ENCODE measurements at places on chromosomes 5 and 9.

DNA sequence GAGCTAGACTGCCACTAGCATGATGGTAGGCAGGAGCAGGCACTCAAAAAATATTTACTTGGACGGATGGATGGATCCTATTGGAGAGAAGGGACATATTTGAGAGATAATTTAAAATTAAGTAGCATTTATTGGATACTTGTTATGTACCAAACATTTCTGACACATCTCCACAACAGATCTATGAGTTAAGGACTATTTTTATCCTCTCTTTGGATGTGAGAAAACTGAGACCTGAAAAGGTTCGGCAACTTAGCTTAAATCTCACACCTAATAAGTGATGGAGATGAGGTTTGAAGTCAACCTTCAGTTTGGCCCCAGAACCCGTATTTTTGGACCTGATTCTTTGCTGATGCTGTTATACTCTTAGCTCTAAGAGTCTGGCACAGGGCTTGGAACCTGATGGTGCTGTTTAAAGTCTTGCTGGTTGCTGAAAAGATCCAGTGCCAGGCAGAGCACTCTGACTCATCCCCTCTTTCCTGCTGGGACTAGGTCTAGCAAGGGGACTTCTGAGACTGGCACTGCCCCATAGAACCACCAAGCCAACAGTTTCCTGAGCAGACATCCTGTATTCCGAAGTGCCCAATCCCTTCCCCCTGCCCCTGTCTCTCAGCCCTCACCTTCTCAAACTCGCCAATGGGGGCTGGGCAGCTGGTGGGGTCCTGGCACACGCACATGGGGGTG is 15.6 kb downstream of the SPARC start:
- DNase-seq: no peak

GRCh38 chr9:132894862-132895835 is 16.5 kb downstream of the SPACA9 start:
- DNase-seq: no peak

DNA sequence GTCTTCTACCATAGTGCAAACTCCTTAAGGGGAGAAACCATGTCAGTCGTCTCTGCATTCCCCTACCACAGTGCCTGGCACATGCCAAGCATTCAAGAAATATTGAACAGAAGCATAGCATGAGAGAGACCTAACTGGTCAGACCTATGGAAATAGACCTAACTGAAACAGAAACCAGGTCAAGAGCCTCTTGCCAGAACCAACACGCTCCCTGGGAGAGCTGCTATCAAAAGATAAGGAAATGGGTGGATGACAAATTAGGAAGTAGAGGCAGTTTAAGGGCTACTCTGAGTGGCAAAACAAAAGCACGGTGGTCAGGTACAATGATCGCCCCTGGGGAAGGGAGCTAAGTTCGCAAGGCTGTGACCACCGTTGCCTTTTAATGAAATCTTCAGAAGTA is 66.0 kb upstream of the SMIM15 start:
- DNase-seq: no peak

GRCh38 chr5:139277171-139277570 is 16.4 kb upstream of the MATR3 start:
- DNase-seq: no peak

- DNase-seq: no peak
Observed at GRCh38 chr5:97728920-97729319, 545.9 kb upstream of the RIOK2 start.

DNA sequence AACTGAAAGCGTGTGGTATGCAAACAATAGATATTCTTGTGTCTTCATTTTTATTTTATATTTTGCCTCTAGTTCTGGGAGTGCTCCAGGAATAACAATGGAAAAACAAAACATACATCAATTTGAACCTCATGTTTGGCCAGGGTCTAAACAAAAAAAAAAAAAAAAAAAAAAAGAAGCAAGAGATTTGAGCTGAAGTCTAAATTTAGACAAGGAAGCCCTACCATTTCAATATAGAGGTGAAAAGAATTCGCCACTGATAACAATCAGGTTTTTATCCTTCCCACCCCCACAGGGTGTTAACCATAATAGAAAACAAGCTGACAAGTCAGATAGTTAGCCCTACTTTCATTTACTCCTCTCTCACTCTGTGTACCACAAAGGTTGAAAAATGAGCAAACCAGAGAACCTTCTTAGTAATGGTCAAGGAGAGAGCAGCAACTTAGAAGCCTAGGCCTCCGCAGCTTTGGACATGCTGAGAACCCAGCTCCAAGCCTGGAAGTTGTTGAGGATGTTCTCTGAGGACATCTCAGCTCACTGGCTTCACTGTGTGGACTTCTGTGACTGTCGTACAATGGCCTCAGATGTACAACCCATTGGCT is 118.2 kb upstream of the HMHB1 start:
- DNase-seq: peak; percentile 76

GRCh38 chr9:73042155-73042554 is 89.3 kb upstream of the ALDH1A1 start:
- DNase-seq: no peak

- DNase-seq: no peak
Observed at GRCh38 chr9:28774433-28775235, 1201.4 kb upstream of the C9orf72 start.

- DNase-seq: no peak
Observed at GRCh38 chr5:144774197-144774596, 603.5 kb downstream of the KCTD16 start.

DNA sequence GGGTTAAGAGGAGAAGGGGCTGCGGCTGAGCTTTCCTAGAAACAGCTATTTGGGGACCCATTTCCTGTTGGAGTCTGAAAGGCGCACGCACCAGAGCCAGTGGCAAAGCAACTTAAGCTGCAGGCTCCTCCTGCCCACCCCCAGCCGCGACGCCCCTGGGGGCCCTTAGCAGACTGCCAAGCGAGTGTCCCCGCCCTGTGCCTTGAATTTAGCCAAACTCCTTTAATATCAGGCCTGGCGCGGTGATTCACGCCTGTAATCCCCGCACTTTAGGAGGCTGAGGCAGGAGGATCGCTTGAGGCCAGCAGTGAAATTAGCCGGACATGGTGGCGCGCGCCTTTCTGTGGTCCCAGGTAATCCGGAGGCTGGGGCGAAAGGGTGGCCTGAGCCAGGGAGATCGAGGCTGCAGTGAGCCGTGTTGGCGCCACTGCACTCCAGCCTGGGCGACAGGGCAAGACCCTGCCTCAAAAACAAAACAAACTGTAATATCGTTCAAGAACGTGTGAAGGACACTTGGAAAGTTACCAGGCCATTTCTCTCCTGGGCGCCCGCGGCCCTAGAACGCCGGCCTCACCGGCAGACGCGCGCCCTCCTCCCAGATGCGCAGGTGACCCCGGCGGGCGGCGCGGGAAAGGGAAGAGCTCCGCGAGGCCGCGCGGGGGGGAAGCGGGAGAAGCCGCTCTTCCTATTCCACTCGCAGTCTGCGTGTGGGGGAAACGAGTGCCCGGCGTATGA is 1.0 kb upstream of the F2R start:
- peak; percentile 40 for DNase-seq

GRCh38 chr9:88628114-88628513 is 93.1 kb downstream of the NXNL2 start:
- no peak for DNase-seq

DNA sequence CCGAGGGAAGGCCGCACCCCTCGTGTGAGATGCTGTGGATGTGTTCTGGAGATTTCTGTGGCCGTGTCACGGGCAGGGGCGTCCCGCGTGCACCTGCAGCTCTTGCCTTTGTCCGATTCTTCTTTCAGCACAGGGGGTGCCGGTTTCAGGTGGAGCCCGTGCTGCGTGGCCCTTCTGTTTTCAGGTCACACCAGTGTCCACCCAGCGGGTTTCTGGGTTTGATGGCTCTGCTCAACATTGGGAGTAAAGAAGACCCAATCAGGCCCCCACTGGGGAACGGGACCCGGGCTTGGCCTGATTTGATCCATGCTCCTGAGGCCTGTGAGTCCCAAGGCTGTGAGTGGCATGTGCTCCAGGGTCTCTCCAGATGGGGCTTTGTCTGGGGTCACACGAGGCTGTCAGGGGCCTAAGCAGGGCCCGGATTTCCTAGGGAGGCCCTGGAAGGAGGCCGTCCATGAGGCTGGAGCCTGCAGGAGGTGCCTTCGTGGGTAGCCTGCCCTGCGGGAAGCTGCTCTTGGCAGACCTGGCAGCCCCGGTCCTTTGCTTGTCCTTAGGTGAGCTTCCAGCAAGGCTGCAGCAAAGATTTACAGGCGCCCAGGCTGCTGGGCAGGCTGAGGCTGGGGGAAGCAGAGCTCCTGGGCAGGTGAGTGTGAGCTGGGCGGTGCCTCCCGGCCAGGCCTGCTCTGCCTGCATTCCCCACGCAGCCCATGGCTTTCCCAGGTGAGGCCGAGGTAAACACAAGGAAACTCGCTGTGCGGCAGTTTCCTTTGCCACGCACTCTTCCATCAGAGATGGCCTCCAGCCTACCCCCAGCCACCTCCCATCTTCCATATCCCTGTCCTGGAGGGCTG is 12.8 kb downstream of the MRPL36 start:
- DNase-seq: no peak

DNA sequence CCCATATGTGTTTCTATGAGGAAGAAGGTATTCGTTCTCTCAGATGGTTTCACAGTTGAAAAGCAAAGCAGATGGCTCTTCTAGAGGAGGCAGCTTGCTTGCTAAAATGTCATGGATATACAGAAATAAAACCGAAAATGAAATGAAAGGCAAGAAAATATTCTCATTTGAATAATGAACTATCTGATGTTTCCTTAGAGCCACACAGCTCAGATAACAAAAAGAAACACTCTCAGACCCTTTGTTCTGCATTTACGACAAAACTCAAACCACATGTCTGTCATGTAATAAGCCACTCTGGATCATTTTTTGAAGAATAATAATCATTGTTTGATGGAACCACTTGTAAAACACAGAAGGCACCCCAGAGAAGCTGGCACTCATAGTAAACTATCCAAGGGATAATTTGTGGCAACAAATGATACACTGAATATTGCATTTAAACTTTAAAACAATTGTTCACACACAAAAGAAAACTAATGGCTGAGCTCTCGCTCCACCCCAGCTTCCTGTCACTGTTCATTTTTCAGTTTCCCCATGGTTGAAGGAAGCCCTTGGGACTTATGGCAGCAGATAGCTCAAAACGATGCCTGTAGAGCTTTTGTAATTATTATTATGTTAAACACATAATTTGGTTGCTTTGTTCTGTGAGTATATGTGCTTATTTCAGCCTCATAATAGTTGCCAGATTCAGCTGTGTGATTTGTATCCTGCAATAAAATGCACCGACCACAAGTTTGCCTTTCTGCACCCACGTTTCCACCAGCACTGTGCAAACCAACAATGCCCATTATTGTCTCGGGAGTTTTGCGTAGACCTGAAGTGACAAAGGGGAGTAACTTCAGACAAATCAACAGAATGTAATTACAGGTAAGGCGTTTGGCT is 256.0 kb downstream of the TMEM167A start:
- DNase-seq: no peak

DNA sequence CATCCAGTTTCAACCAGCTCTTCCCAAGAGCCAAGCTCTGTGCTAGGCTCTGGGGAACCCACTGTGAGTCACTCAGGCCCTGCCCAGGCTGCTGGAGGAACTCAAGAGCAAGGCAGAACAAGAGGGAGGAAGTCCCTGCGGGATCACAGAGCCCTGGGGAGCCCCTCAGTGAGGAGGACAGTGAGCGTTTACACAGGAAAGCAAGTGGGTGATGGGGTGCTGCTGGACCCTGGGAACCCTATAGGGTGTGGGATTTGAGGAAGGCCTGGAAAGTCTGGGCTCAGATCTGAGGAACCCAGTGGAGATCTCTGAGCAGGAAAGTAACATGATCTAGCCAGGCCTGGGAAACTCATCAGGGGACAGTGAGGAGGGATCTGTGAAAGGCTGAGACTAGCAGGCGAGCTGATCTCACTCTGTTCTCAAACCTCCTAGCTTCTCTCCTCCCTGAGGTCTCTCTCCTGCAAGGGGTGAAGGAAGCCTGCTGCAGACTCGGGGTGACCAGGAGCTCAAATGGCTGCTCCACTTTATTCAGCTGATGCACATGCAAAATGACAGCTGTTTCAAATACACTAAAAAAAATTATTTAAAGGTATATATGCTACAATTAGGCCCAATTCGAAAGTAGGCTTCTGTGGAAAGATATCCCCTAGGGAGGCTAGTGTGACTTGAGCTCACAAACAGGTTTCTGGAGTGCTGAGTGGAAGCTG is 70.0 kb downstream of the SHB start:
- DNase-seq: no peak

DNA sequence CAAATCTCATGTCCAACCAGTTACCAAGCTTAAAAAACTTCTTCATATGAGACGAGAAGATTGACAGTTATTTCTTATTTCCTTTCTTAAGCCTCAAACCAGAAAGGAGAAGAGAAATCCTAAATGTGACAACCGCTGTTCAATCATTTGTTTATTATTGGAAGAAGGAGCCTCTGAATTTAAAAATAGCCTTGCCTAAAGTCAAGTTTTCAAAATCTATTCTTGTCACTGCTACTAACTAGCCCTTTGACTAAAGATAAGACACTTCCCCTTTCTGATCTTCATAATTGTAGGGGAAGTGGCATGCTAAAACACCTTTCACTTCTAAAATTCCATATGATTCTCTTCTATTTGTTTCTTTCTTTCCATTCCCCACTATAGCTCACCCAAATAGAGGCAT is 106.2 kb upstream of the EMB start:
- no peak for DNase-seq

GRCh38 chr5:98108497-98108896 is 665.0 kb upstream of the RGMB start:
- no peak for DNase-seq

- DNase-seq: peak; percentile 52
Observed at GRCh38 chr9:120892748-120893610, 16.0 kb upstream of the PHF19 start.

DNA sequence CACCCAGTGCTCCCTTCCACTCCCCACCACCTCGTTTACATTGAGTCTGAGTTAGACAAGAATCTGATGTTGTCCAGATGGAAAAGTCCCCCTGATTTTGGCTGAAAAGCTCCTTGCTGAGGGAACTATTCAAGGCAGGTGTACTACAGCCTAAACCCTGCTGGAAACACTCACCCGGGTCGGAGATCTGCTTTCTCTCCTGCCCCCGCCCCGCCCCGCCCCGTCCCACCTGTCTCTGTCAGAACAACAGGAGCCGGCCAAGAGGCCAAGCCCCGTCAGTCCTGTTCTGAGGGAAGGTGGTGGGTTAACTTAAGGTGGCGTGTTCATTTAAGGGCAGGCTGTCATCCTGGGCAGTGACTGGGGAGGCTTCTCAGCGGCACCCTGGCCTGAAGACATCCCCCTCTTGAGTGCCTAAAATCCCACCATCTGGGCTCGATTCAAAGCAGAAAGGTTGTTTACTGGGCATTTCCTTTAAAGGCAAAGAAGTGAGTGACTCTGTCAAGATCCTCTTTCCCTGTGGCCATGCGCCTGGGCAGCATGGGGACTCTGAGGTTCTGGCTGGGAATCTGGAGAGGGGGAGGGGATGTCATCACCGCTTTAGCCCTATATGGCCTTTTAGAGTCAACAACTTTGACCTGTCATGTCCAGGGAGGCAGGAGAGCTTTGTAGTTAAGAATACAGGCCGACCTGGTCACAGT is 71.1 kb upstream of the NEURL1B start:
- no peak for DNase-seq
